Stimulated activated CD8-positive, alpha-beta memory T cell treated with anti-CD3 and anti-CD28 coated beads, Interleukin-4, amount 100 ng/mL, for 1 hour (primary cell): ENCODE measurements at places on chromosomes 3 and 15.

- no peak for DNase-seq
Measured at GRCh38 chr3:167876620-167877281, 141.2 kb downstream of the SERPINI1 start.

DNA sequence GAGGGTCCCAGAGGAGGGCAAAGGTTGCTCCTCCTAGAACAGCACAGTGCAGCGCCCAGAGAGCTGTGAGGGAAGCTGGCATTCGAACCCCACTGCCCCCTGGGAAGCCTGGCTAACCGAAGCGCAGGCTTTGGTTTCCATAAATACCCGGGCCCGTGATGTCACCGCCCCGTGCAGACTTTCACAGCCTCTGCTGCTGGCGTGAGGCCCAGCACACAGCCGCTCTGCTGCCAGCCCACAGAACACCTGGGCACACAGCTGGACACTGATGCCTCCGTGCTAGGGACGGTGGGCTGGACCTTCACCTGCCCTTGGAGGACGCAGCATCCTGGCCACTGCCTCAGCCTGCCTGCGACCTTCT is 1.0 kb downstream of the IQSEC1 start:
- no peak for DNase-seq

DNA sequence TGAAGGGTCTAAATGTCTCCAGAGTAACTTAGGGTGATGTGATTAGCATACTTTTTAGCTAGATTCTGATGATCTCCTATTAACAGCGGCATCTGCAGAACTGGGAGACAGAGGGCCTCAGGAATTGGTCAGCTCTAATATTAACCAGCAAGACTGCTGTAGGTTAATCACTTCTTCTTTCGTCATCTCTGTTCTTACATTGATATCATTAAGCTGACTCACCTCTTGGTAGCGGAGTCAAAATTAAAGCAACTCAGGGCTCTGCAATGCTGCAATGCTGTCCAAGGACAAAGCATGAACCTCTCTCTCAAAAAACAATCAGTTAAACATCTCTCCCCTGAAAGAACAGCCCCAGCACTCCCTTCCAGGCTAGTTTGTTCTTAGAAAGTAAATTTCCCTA is 57.5 kb upstream of the TRA2B start:
- DNase-seq = no peak

- DNase-seq = no peak
Measured at GRCh38 chr3:186414735-186415419, 52.8 kb upstream of the DGKG start.

- no peak for DNase-seq
Measured at GRCh38 chr3:101879623-101880284, 30.4 kb downstream of the NFKBIZ start.
